ENCODE measurements at places on chromosomes 11 and 22. TPM values are rescaled to one million over a fixed set of nuclear protein-coding genes. Genes with fewer than 3 reads are reported as not detected.

Gene TEAD1
- total RNA-seq: 0.68 TPM

Gene OR52A1
- total RNA-seq: not detected

Gene MIOX
- total RNA-seq: not detected

Gene SLC22A8
- not detected for total RNA-seq

Gene OR4C16
- total RNA-seq: not detected

Gene SVIP
- total RNA-seq: 86.7 TPM

Gene MFRP
- not detected for total RNA-seq

DNA sequence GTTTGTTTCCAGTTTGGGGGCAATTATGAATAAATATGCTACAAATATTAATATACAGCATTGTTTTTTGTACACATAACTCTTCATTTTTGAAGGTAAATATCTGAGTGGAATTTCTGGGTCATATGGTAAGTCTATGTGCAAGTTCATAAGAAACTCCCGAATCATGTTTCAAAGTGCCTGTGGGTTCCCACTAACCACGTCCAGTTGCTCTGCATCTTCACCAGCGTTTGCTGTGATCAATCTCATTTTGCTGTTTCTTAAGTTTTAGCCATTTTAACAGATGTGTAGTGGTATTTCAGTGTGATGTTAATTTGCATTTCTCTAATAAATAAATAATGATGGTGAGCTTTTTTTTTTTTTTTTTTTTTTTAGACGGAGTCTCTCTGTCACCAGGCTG is 14.2 kb upstream of the CSRP3 start:
- no peak for DNase-seq

GRCh38 chr22:33299245-33299956 is 241.2 kb upstream of the SYN3 start:
- DNase-seq: no peak

GRCh38 chr11:134741453-134742223 is 329.6 kb upstream of the B3GAT1 start:
- no peak for DNase-seq

- DNase-seq: peak; percentile 27
These were observed 13.4 kb downstream of the PACSIN2 start for GRCh38 chr22:43001271-43002201.

GRCh38 chr11:86673872-86674750 is 1.7 kb upstream of the ME3 start:
- no peak for DNase-seq

GRCh38 chr11:110691926-110692325 is 20.3 kb downstream of the ARHGAP20 start:
- DNase-seq: no peak

- DNase-seq: no peak
These were observed 18.5 kb upstream of the B4GALNT4 start for GRCh38 chr11:350723-351255.

GRCh38 chr11:35623621-35624168 is 5.4 kb downstream of the FJX1 start:
- DNase-seq: no peak

- no peak for DNase-seq
These were observed 54.7 kb downstream of the NF2 start for GRCh38 chr22:29658176-29658575.

- no peak for DNase-seq
These were observed 14.7 kb upstream of the APOL6 start for GRCh38 chr22:35633520-35633919.

- DNase-seq: no peak
These were observed 49.5 kb upstream of the HSPA8 start for GRCh38 chr11:123111465-123111864.

DNA sequence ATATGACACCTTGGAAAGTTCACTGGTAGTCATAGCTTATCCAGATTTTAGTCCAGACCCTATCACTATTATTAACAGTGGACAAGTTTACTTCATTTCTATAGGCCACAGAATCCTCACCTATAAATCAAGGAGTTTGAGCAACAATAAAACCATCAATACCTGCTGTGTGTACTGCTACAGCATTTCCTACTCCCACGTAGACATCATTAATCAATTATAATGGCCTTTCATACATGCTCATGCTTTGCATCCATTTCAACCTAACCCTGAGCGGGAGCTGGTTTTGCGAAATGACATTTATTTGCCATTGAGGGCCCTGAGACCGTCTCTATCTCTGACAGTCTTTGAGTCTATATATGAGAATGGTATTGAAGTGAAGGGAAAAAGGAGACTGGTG is 312.3 kb downstream of the FAT3 start:
- no peak for DNase-seq

GRCh38 chr11:76667271-76667818 is 3.2 kb downstream of the LRRC32 start:
- no peak for DNase-seq

DNA sequence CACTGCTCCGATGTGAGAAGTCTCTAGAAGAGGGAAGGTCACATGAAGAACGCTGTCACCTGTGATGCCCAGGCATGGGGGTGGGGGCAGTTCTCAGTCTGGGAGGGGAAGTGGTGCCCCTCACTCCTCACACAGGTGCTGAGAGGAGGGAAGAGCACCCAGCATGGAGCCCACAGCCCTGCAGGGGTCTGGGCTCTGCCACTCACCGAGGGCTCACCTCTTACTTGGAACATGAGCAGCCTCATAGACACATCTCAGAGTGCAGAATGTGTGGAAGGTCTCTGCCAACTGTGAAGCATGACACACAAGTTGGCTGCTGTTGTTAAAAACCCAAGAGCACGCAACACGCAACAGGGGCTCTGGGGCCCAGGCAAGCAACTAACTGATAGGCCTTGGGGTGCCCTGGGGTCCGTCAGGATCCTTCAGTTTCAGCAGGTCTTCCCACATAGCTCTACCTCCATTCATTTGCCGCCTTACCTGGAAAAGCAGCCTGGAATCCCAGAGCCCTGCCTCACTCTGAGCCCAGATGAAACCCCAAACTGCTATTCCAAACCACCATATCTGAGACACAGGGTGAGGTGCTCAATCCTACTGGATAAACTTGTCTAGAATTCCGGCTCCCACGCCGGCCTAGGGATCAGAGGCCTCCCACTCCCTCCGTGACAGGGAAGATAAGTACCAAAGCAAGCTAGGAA is 17.5 kb upstream of the TMPRSS4 start:
- DNase-seq: no peak

DNA sequence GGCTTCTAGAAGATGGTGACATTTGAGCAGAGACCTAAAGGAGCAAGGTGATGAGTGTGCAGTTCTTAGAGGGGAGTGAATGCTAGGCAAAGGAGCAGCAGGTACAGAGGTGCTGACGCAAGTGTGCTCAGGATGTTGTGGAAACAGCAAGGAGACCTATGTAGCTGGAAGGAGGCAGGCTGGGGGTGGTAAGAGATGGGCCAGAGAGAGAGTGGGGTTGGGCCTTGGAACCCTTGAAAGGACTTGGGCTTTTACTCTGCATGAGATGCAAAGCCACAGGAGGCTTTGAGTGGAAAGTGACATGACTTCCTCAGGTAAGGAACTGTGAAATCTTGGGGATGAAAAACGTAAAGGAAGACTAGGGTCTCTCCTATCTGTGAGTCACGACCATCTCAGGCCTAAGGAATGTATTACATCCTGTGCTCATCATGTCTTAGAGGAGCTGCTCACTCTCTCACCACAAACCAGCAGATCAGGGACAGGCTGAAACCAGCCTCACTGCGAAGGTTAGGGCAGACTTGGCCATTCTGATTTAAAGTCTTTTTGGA is 65.4 kb downstream of the MICAL2 start:
- DNase-seq: peak; percentile 39

DNA sequence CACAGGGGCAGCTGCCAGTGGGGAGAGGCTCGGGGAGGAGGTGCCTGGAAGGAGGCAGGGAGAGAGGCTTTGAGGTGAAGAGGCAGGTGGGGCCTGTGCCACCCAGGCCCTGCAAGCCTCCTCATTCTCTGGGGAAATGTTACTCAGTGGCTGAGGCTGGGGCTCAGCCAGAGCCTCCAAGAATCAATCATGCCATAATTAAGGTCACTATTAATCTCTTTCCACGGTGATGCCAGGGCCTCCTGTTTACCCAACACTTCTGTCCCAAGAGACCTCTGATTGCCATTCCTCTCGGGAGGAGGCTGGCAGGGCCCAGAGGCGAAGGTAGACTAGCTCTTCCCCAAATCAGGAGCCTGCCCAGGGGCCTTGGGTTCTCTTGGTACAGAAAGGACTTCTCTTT is 38.4 kb downstream of the GDPD5 start:
- no peak for DNase-seq

DNA sequence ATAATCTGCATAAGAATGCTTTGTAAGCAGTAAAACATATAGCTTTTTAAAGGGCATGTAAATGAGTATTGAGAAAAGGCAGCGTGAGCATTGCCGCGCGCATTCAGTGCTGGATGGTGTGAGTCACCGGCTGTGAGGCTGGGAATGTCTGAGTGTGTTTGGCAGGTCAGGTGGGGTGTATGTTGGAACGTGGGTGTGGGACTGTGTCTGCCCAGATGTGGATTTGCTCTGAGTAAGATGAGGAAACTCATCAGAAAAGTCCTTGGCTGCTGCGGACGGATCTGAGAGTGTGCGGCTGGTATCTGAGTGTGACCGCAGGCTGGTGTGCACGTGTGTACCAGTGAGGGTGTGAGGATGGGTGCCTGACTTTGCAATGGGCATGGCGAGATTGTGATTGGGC is 66.2 kb upstream of the NECTIN1 start:
- no peak for DNase-seq

- no peak for DNase-seq
These were observed 11.2 kb downstream of the TOM1 start for GRCh38 chr22:35310556-35311550.

Measured in activated naive CD8-positive, alpha-beta T cell treated with anti-CD3 and anti-CD28 coated beads for 36 hours (primary cell).